Mammary epithelial cell (primary cell): ENCODE measurements at places on chromosomes 1 and 21. TPM values are rescaled to one million over a fixed set of nuclear protein-coding genes. Genes with fewer than 3 reads are reported as not detected.

Gene MAP10
- total RNA-seq = 1.8 TPM

Gene OR2L5
- total RNA-seq = 0.16 and 0.27 TPM in 2 replicates

Gene GBP4
- not detected for total RNA-seq

Gene EVA1B
- 10.0 and 12.1 TPM in 2 replicates for total RNA-seq

Gene PGBD5
- not detected in 2 replicates for total RNA-seq

Gene OR2L3
- 0.17 TPM for total RNA-seq

Gene ANXA9
- 0.67 TPM for total RNA-seq

Gene TTC4
- total RNA-seq = 28.2 and 29.2 TPM in 2 replicates

Gene KRTAP8-1
- total RNA-seq = not detected in 2 replicates

Gene NTMT2
- total RNA-seq = not detected in 2 replicates

Gene AMY2A
- total RNA-seq = not detected in 2 replicates

Gene LAX1
- total RNA-seq = 0.17 TPM

Gene TENT5C
- 0.17 TPM for total RNA-seq

Gene BNIPL
- 0.17 TPM for total RNA-seq

Gene IL20
- total RNA-seq = not detected

Gene NT5C1A
- not detected in 2 replicates for total RNA-seq

Gene FUBP1
- 91.0 and 113 TPM in 2 replicates for total RNA-seq

Gene EEIG2
- total RNA-seq = 10.0 TPM

Gene SYNC
- total RNA-seq = 60.0 TPM

Gene LIPI
- total RNA-seq = not detected in 2 replicates

Gene PROK1
- total RNA-seq = not detected in 2 replicates

Gene SPRR1B
- total RNA-seq = 217 and 328 TPM in 2 replicates

Gene CCDC185
- not detected in 2 replicates for total RNA-seq

Gene CDKN2C
- total RNA-seq = 0.96 and 5.8 TPM in 2 replicates

Gene AMY1A
- total RNA-seq = not detected

Gene SMAP2
- total RNA-seq = 16.6 and 20.5 TPM in 2 replicates

Gene HRNR
- total RNA-seq = not detected in 2 replicates

Gene NBPF10
- 3.9 and 4.9 TPM in 2 replicates for total RNA-seq

Gene HSF2BP
- 4.2 and 5.0 TPM in 2 replicates for total RNA-seq

Gene C1orf87
- not detected for total RNA-seq

Gene LMX1A
- total RNA-seq = not detected

Gene TSPAN1
- 155 and 277 TPM in 2 replicates for total RNA-seq

Gene BCL2L15
- not detected for total RNA-seq

Gene TRIM45
- total RNA-seq = 2.7 TPM
